ENCODE measurements at places on chromosomes 1 and 21.

- DNase-seq, result no peak
Observed at GRCh38 chr1:19696820-19697219, 32.1 kb downstream of the HTR6 start.

- no peak for DNase-seq
Observed at GRCh38 chr1:245154429-245155271, at the start of gene KIF26B. Gene KIF26B, plus strand, starts transcription at chr1:245154985. Its CDS starts 440 bp downstream, at chr1:245155425.

GRCh38 chr1:191049781-191050180, 572.1 kb upstream of the BRINP3 start:
- DNase-seq, result peak; percentile 54

DNA sequence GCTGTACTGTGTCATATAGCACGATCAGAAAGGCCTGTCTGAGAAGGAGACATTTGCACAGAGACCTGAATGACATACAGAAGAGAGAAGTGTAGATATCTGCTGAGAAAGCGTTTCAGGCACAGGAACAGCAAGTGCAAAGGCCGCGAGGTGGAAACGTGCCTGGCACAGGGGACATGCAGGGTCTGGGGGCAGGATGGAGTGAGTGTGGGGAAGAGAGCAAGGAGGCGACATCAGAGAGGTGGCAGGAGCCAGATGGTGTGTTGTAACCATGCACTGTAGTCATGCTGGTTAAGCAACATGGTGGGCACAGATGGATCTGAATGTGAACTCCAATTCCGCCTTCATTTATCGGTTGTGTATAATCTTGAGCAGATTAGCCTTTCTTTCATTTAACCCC, 13.0 kb downstream of the KRTCAP2 start:
- DNase-seq, result no peak

DNA sequence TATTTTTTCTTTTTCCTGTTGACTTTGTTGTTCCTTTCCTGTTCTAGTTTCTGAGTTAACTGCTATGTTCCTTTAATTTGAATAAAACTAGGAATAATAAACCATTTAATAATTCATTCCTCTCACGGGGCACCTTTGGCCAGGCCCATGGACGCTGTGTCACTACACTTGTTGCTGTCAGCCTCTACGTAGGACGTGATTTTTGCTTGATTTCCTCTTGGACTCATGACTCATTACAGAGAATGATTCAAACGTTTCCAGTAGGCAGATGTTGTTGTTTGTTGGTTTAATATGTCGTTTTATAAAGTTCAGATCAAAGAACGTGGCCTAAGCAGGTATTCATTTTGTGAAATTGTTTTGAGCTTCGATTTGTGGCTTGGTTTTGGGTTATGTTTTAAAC, 9.1 kb upstream of the SLC19A1 start:
- no peak for DNase-seq

GRCh38 chr1:230892018-230892491, 23.7 kb upstream of the C1orf198 start:
- no peak for DNase-seq

DNA sequence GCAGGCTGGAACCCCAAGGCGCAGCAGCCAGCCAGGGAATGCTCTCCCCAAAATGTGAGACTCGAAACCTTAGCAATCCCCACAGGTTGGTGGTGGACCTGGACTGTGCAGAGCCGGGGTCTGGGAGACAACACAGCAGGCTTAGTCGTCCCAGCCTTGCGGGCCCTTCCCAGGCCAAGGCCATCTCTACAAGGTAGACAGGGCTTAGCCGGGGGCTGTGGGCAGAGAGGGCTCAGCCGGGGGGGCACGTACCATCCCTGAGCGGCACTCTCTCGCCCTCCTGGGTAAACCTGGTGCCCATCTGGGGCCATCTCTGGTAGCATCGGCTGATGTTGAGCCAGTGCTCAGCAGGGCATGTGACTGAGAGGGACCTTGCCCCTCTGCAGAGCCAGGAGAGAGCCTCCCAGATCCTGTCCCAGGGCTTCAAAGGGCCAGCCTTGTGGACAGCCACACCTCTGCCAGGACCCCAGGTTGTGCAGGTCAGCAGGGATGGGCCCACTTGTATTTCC, 2.2 kb upstream of the ACTRT2 start:
- DNase-seq, result no peak

- DNase-seq, result no peak
Observed at GRCh38 chr1:200296091-200296661, 113.7 kb downstream of the ZNF281 start.
